ENCODE measurements at places on chromosomes 4 and X.

- no peak for DNase-seq
Measured at GRCh38 chr4:76590798-76591281, 155.8 kb downstream of the SHROOM3 start.

- DNase-seq = no peak
Measured at GRCh38 chr4:41363384-41363981, 106.8 kb downstream of the UCHL1 start.

- DNase-seq = no peak
Measured at GRCh38 chr4:48275247-48275646, 5.6 kb upstream of the TEC start.

DNA sequence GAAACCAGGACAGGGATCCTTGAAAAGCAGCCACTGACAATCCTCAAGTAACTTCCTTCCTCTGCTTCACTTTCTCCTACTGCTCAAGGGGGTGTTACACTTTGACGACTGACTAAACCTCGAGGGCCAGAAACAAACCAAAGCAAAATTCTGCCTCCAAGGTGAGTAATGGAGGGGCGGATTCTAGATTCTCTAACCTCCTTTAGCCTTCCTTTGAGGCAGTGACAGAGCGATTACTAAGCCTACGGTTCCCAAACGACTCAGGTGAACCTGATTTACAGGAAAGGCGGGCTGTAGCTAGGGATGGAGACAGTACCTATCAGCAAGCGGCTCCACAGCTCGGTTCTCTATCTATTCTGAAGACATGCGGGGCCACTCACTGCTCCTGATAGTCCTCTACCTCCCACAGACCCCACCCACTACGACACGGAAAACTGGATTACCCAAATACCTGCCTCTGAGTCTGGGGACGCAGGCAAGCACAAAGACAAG lies 487 bp downstream of the TBCK start:
- peak; percentile 47 for DNase-seq

GRCh38 chrX:23902419-23902818 lies 5.3 kb downstream of the APOO start:
- no peak for DNase-seq

GRCh38 chr4:8192748-8193738 lies 6.0 kb upstream of the SH3TC1 start:
- no peak for DNase-seq

- DNase-seq = no peak
Measured at GRCh38 chrX:475926-476723, 89.4 kb upstream of the PPP2R3B start.

DNA sequence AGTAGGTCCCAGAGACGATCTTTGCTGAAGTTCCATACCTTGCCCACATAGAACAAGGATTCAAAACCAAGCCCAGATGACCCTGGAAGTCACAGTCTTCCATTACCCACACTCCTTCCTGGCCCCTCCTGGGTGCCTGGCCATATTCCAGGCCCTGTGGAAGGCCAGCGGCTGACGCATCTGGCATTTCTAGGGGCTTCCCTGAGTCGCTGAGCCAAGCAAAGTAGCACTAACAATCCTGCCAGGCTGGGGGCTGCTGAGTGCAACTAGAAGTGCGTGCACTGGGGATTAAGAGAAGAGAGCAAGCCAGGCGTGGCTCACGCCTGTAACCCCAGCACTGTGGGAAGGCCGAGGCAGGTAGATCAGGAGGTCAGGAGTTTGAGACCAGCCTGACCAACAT lies 175.2 kb upstream of the CPEB2 start:
- no peak for DNase-seq

DNA sequence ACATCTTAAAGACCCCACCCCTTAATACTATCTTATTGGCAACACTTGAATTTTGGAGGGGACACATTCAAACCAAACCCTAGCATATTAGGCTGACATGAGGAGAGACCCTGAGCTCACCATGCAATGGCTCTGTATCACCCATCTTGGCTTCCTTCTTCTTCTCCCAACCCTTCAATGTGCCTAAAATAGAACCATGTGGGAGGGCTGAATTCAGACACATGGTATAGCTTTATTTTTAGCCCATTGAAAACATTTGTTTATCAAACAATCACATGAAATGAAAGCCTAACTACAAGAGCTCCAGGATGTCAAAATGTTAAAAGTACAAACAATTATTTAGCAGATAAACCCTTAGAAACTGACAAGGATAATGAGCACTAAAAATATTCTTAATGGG lies 81.6 kb downstream of the RASL11B start:
- no peak for DNase-seq

- no peak for DNase-seq
Measured at GRCh38 chrX:133482056-133482952, 67.0 kb upstream of the GPC4 start.

- no peak for DNase-seq
Measured at GRCh38 chrX:123993904-123994635, 32.6 kb downstream of the STAG2 start.

GRCh38 chrX:153438532-153438931 lies 7.3 kb downstream of the TREX2 start:
- no peak for DNase-seq

DNA sequence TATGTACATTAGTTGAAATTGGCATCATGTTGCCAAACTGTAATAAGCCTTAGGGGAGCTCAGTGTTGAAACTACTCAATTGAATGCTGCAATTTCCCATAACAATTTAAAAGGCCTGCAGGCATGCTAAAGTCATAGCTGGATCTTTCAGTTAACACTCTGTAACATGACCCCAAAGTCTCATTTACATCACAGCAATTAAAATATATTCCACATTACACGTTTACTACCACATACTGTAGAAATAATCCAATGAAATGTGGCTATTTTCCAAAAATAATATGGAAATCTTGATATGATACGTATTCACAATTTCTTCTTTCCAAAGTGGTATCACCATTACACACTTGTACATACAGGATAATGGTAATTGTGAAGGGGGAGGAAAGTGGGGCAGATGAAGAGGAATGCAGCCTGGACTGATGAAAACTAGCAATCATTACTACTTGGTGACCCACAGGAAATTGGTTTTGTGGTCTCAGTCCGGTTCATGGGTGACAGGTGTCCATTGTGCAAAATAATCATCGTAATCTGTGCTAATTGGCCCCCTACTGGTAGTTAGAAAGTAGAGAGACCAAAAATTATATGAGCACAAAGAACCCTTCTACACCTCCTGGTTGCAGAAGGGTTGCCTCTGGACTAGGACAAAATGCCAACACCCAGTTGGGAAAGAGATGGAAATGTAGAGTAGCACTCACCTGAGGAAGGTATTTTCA lies 63.7 kb downstream of the TENM3 start:
- DNase-seq = no peak

GRCh38 chr4:8207314-8207713 lies 8.2 kb downstream of the SH3TC1 start:
- no peak for DNase-seq

GRCh38 chrX:8413279-8413678 lies 51.4 kb upstream of the VCX3B start:
- DNase-seq = no peak

GRCh38 chr4:30828264-30828926 lies 108.2 kb downstream of the PCDH7 start:
- DNase-seq = no peak

DNA sequence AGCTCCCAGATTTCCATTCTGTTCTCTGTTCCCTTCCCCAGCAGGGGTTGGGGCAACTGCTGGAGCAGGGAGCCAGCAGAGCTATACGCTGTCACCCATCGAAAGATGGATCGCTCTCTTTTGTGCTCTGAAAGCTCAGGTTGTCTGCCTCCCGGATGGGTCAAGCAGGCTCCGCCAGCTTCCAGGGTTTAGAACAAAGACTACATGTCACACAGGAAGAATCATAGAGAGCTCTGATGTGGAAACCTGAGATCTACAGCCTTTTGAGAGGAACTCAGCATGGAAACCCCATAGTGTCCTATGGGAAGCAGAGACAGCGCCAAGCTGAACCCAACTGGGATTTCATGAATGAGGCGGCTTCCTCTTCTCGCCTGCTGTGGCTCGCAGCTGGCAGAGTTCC lies 205.4 kb downstream of the HS3ST1 start:
- no peak for DNase-seq

DNA sequence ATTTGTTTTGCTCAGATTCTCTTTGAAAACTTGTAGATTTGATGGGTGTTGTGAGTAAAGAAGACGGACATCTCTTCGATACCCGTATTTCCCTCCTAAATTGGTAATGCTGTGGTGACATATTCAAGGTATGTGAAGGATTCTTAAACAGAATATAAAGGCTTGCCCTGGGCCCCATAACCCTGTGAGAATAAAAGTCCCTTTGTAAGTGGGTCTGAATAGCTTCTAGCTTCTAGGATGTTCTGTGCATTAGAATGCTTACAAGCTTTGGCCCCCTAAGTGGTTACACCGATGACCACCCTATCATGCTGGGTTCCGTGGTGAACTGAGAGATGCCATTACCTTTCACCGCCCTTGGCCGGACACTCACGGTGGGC lies 574 bp upstream of the MOB1B start:
- DNase-seq = no peak

DNA sequence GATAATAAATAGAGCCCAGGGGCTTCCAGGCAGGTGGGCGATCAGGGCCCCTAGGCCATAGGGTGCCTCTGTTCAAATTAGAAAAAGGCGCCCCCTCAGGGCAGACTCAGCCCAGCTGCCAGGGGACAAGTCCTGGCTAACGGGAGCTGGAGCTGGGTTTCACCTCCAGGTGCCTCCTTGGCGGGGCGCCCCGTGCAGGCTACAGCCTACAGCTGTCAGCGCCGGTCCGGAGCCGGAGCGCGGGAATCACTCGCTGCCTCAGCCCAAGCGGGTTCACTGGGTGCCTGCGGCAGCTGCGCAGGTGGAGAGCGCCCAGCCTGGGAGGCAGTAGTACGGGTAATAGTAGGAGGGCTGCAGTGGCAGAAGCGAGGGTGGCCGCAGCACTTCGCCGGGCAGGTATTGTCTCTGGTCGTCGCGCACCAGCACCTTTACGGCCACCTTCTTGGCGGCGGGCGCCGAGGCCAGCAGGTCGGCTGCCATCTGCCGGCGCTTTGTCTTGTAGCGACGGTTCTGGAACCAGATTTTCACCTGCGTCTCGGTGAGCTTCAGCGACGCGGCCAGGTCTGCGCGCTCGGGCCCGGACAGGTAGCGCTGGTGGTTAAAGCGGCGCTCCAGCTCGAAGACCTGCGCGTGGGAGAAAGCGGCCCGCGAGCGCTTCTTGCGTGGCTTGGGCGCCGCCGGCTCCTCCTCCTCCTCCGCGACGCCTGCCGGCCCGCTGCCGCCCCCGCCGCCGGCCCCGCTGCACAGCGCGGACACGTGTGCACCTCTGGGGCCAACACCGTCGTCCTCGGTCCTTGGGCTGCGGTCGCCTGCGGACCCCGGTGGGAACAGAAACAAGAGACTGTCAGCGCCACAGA lies 2.4 kb downstream of the NKX3-2 start:
- no peak for DNase-seq

- DNase-seq = no peak
Measured at GRCh38 chr4:153261461-153261860, 57.2 kb downstream of the TRIM2 start.

DNA sequence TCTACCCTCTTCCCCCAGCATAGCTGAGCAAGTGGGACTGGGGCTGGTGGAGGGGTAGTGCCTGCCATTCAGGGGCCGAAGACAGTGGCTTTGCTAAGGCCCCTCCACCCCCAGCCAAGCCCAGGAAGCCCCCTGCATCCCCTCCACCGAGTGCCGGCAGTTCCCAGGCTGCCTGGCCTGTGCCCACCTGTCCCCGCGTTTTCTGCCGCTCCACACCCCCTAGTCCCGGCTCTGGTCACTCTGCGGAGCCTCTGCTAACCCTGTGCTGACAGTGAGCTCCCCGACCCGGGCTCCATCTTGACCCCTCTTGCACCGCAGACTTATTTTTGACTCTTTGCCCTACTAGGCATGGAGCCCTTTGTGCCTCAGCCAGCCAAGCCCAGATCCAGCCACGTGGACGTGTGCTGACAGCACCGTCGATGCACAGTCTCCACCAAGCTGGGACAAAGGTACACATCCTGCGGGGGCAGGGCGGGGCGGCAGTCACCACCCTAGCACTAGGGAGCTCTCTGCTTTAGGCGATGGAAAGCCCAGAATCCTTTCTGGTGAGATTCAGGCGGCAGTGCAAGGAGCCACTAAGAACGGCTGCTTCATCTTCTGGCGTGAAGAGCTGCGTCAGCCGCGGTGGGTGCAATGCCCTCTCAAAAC lies 96.6 kb downstream of the PHKA2 start:
- no peak for DNase-seq

DNA sequence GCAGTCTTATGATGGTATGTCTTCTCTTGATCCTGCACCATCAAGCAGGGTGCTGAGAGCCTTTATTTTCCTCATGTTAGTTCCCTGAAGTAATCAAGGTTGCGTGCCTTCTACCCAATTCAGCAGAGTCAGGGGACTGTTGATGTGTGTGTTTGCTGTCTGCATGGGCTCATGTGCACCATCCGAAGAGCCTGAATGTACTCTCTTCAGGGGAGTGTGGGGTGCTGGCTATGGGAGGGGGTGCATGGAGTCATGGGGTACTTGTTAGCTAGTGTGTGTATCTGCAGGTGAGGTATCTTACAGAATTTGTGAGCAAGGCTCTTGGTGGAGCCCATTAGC lies 154.3 kb upstream of the ANXA3 start:
- no peak for DNase-seq

DNA sequence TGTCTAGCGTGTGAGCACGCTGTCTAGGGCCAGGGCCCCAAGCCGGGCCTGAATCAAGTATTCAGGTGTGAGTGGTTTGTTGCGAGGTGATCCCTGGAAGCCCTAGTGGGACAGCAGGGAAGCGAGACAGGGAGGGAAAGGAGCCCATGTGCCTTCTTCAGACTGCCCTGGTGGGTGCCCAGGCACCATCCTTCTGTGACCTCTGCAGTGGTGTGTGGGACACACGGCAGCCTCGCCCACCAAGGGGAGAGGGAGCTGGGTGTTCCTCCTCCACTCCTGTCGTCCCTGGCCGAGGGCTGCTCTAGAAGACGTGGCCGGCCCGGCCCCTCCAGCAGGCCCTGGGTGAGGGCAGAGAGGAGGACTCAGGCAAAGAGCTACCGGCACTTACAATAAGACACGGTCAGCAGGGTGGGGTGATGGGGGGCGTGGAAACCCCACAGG lies 47.4 kb downstream of the HTRA3 start:
- no peak for DNase-seq

GRCh38 chr4:127846061-127846460 lies 34.6 kb upstream of the PLK4 start:
- no peak for DNase-seq

DNA sequence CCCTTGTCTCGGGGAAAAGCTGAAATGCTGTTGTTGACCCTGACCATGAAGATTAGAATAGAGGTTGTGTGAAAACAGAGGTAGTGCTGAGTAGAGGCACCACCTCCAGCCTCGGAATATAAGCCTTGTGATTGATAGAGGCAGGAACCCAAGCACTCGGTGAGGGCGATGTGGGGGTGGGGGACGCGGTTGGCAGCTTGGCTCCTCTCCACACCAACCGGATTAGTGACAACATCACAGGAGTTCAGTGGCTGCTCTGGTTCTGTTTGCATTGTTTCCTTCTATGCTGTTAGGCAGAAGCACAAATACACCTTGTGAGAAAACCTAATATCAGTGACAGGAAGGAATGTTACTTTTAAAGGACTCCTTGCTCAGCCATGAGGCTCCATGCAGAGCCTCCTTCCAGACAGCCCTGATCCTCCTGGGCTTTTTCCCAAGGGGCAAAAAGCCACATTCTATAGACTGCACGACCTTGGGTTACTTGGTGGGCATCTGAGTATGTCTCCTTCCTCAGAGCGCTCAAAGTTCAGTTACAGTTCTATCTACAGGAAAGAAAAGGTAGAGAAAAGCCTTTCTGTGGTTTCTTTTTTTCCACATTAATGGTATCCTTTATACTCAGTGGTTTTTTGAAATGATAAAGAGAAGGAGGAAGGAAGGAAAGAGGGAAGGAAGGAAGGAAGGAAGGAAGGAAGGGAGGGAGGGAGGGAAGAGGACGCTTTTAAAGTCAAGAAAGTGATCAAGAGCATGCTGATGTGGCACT lies 150.4 kb upstream of the NOCT start:
- DNase-seq = no peak

- DNase-seq = no peak
Measured at GRCh38 chr4:89193843-89194242, 82.5 kb downstream of the TIGD2 start.

Data from activated CD4-positive, CD25-positive, alpha-beta regulatory T cell (primary cell).